Activated CD8-positive, alpha-beta memory T cell treated with anti-CD3 and anti-CD28 coated beads, Interleukin-2, amount 10 ng/mL, durations not matched to agents 7 days and 5 days (primary cell): ENCODE measurements at places on chromosomes 4 and X. TPM values are rescaled to one million over a fixed set of nuclear protein-coding genes. Genes with fewer than 3 reads are reported as not detected.

The TMEM164 gene
- 15.9 TPM for total RNA-seq

- no peak for DNase-seq
Measured at GRCh38 chr4:92231511-92231910, 72.3 kb upstream of the GRID2 start.

GRCh38 chr4:2813446-2814405 lies 20.8 kb downstream of the SH3BP2 start:
- DNase-seq: peak; percentile 76

The GABRA4 gene
- total RNA-seq: not detected

The SOD3 gene
- total RNA-seq: not detected

The XAGE3 gene
- not detected for total RNA-seq

GRCh38 chr4:76738086-76738931 lies 159.6 kb downstream of the SOWAHB start:
- DNase-seq: no peak

The UGT2B10 gene
- total RNA-seq: not detected

- DNase-seq: no peak
Measured at GRCh38 chrX:107625739-107626138, 2.6 kb upstream of the PRPS1 start.

The MAGEA12 gene
- total RNA-seq: not detected

The BMP3 gene
- not detected for total RNA-seq

DNA sequence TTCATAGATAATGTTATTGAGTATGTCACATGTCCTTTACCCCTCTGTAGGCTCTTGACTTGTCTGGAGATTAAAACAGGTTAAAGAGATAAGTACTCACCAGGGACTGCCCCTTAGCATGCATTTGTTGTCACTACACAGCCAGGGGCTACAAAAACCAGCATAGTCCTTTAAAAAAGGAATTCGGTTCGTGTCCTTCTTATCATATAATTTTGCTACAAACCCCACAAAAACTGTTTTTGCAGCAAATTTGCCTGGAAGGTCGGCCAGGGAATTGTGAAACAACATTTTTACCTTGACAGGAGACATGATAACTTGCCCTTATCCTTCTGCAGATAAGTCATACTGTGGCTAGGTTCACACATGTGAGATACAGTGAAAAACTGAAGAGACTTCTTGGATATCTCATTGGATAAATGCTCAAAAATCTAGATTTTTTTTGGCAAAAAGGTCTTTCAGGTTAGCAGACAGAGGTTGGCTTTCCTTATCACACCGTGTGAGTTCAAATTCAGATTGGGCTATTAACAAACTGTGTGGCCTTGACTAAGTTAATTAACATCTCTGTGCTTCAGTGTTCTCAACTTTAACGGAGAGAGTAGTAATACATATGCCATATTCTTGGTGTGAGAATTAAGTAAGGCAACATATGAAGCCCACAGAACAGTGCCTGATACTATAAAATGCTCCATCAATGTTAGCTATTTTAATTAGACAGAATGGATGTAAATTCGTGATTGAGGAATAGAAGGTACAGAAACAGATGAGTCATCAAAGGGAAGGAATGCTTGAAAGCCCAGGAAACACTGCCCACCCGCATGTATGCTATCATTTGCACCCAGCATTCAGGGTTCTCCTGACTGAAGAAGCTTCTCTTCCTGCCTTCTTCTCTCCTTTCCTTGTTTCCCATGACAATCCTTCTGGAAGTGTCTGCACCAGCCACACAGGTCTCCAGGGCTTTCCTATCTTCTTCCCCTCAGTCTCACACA lies 30.0 kb downstream of the FAM9C start:
- DNase-seq: no peak

GRCh38 chrX:40479777-40480318 lies 100.9 kb upstream of the ATP6AP2 start:
- DNase-seq: no peak

DNA sequence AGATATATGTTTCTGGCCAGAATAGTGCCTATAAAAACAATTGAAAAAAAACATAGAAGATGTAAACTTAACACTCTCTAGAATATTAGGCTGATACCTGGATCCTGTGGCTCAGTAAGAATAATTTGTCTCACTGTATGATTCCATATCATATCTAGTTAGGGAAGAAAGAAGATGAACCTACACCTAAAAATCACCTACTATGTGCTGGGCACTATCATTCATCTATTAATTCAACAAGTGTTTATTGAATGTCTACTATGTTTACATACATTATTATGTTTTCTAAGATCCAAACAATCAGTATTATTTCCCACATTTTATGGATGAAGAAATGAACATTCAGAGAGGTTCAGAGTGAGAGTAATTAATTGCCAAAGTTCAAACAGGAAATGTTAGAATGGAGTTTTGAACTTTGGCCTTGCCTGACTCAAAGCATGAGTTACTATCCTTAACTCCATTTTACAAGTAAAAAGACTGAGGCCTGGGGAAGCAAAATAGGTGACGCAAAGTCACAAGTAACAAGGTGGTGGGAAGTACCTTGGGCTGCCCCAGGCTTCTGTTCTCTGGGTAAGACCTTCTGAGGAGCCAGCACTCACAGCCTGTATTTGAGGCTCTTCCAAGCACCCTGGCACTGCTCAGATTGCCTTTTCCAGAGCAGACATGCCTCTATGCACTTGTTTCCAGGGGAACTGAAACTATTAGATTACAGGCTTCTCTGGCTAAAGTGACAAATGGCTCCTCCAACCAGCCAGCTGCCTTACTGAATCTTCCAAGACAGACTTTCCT lies 111.1 kb upstream of the ACSL4 start:
- DNase-seq: no peak

DNA sequence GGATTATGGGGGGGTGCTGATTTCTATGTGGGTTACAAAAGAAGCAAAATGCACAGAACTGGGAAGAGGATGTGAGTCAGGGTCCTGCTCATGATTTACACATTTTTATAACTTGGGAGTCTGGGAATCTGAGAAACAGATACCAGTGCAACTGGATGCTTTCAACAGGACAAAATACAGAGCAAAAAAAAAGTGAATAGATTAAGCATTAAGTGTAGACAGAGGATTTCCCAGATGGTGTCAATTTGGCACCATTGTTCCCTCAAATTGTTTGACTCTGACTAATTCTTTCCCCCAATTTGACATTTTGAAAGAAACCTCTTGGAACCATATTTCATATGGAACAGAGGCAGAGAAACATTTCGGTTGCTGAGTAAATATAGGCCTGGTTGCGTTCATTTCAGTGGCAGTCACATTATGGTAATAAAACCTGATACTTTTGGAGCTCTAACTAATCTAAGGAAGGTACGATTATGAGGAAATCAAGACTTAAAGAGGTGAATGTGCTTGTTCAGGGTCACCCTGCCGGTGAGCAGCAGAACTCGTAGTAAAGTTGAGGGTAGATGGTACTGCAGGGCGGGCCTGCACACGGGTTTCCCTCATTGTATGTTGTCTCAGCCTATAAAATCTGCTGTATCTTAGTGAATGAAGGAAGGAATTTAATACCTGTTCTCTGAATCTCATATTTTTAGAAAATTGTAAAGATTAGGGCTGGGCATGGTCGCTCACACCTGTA lies 18.7 kb upstream of the CDKL5 start:
- no peak for DNase-seq

The S100G gene
- total RNA-seq: not detected

The USP17L11 gene
- total RNA-seq: not detected

GRCh38 chrX:130106071-130106470 lies 4.2 kb downstream of the ELF4 start:
- no peak for DNase-seq

The AKAP4 gene
- not detected for total RNA-seq

DNA sequence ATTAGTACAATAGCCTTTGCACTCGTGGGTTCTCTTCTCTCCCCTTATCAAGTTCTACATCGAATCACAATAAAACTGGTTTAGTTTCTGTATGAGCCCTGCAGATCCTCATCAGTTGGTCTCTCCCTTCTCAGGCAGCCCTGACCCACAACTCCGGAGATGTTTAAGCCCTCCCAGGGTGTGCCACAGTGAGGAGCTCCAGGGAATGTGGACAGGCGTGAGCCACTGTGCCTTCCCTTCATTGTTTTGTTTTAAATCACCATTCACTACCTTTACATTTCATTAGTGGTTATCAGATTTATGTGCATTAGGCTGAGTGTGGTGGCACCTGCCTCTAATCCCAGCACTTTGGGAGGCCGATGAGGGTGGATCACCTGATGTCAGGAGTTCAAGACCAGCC lies 133.2 kb downstream of the LARP7 start:
- DNase-seq: no peak

DNA sequence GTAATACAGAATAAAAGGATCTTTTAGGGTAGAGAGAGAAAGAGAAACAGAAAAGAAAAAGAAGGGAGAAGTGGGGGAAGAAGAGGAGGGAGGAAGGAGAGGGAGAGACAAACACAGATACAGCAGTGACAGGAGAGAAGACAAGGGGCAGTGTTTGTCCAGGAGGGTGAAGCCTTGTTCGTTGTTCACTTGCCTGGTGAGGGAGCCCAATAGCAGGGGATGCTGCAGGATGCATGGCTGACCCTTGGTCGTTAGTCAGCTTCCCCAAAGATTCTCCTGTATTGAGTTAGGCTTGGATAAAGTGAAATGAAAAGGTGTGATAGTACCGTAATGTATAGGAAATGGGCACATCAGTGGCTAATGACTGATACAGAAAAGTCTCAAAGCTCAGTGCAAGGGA lies 403.7 kb downstream of the IL15 start:
- no peak for DNase-seq

- DNase-seq: no peak
Measured at GRCh38 chr4:150256225-150256620, 178.0 kb downstream of the DCLK2 start.

GRCh38 chr4:168781926-168782325 lies 228.1 kb downstream of the CBR4 start:
- no peak for DNase-seq

The BEX5 gene
- total RNA-seq: 2.1 TPM

GRCh38 chr4:55801498-55801897 lies 18.1 kb upstream of the EXOC1L start:
- DNase-seq: no peak

The PRDM5 gene
- total RNA-seq: 1.2 TPM

GRCh38 chr4:16264798-16265197 lies 38.5 kb upstream of the TAPT1 start:
- no peak for DNase-seq

The SORBS2 gene
- not detected for total RNA-seq

The DCAF16 gene
- total RNA-seq: 56.4 TPM

DNA sequence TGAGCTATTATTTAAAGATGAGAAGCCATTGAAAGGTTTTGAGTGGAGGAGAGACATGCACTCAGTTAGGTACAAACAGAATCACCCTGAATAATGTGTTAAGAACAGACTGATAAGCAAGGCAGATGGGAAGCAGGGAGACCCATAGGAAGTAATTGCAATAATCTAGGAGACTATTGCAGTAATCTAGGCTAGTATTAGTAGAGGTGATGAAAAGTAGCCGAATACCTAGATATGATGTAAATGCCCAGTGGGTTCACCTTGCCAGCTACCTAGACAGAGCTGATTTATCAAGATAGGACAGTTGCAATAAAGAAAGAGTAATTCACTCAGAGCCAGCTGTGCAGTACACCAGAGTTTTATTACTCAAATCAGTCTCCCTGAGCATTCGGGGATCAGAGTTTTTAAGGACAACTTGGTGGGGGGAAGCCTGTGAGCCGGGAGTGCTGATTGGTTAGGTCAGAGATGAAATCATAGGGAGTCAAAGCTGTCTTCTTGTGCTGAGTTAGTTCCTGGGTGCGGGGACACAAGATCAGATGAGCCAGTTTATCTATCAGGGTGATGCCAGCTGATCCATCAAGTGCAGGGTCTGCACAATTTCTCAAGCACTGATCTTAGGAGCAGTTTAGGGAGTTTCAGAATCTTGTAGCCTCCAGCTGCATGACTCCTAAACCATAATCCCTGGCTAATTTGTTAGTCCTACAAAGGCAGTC lies 427.5 kb downstream of the RPA4 start:
- DNase-seq: no peak

The VSIG4 gene
- total RNA-seq: not detected

DNA sequence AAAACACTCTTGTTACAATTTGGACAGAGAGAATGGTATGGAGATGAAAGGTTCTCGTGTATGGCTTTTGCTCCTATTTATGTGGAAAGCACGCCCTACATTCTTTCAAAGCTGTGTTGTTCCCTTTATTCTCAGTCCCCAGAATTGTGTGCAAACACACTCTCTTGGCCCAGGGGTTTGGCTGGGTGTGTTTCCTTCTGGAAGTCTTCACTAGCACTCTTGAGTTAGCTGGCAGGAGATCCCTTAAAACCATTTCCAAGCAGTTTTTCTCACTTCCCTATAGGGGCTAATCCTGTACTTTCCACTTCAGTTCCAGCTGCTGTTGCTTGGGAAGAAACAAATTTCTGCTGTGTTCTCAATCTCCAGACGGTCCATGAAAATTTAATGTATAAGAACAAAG lies 35.1 kb downstream of the FHL1 start:
- no peak for DNase-seq

DNA sequence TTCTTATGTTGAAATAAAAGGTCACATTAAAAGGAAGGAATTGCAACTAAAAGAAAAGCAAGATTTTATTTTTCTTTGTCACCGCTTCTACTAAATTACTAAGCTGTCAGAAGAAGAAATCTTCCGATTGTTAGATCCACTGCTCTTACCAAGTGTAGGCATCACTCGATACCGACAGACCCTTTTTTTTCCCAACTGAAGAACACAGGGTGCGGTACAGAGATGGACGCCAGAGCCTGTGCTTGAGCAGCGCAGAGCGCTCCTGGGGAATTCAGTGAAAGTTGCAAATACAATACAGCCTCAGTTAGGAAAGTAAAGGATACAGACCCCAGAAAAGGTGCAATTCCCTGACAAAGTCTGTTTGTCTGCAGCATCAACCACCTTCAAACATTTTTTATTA lies 94.9 kb upstream of the WDR17 start:
- DNase-seq: no peak

DNA sequence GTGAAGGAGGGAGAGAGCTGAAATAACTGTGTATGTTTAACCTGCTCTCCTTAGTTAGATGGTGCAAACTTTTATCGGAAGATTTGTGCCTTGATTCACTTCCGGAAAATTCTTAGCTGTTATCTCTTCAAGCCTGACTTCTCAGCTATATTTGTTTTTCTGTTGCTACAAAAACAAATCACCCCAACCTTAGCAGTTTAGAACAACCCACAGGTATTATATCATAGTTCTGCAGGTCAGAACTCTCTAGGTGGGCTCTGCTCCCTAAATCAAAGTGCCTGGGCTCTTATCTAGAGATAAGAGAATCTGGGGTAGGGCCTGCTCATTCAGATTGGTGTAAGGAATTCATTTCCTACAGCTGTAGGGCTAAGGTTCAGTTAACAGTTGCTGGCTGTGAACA lies 15.1 kb upstream of the CEP135 start:
- DNase-seq: no peak

DNA sequence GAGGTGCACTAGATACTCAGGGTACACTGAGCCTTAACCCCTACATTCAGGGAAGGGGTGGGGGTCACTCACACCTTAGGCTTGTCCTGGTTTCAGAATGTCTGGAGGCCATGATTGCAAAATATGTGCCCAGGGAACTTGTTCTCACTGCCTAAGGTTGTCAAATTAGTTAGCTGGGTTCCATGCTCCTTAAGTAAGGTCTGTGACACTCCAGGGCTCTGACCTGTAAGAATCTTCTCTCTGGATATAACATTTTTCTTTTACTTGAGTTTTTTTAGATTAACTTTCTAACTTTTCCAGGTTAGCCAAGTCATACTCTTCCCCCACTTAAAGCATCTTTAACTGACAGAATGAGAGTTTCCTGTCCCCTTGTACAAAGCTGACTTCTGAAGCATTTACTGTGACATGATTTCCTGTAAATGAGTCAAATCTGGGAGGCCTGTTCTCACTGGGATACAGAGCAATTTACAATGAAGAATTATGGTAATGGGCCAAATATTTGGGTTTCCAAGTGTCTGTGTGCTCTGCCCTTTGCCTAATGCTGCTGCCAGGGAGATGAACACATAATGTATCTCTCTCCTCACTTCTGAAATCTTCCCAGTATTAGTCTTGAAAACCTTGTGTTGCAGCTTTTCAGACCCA lies 101.7 kb downstream of the GATB start:
- no peak for DNase-seq
